Temporal lobe (tissue), 4 donors: ENCODE measurements at places on chromosomes 6 and 20. TPM values are rescaled to one million over a fixed set of nuclear protein-coding genes. Genes with fewer than 3 reads are reported as not detected.

Gene KCNS1
- 1.7 TPM for total RNA-seq

Gene SPDEF
- not detected for total RNA-seq

Gene TNNC2
- total RNA-seq, result 0.25 TPM

Gene CRISP3
- total RNA-seq, result not detected

Gene NRSN1
- total RNA-seq, result 28.8 TPM

Gene SCRT2
- 4.7 TPM for total RNA-seq

Gene WFDC10B
- total RNA-seq, result not detected

Gene CDSN
- not detected for total RNA-seq

Gene ME1
- 5.7 TPM for total RNA-seq

Gene SYCP2L
- 7.1 TPM for total RNA-seq

Gene EYA4
- total RNA-seq, result 0.25 TPM

Gene USP49
- total RNA-seq, result 14.5 TPM

Gene MDFI
- total RNA-seq, result 8.4 TPM

Gene RAB44
- total RNA-seq, result under 0.01 TPM

Gene EIF2S2
- total RNA-seq, result 40.6 TPM

Gene REV3L
- total RNA-seq, result 93.9 TPM

Gene TTK
- total RNA-seq, result 4.4 TPM

Gene RNF146
- 80.4 TPM for total RNA-seq

Gene SLC32A1
- 5.9 TPM for total RNA-seq

Gene PI16
- total RNA-seq, result 0.25 TPM

Gene TUBB2B
- total RNA-seq, result 2,668 TPM

Gene SLC22A16
- 0.49 TPM for total RNA-seq

Gene PNPLA1
- total RNA-seq, result 0.25 TPM

Gene HLA-DMB
- total RNA-seq, result 0.49 TPM

Gene ARMH2
- total RNA-seq, result not detected

Gene ABHD16B
- not detected for total RNA-seq

Gene CD83
- 17.5 TPM for total RNA-seq

Gene PACRG
- total RNA-seq, result 5.4 TPM

Gene FGD2
- total RNA-seq, result 2.2 TPM

Gene SLC4A11
- total RNA-seq, result under 0.01 TPM

Gene CAP2
- 32.0 TPM for total RNA-seq

Gene PRDM13
- not detected for total RNA-seq

Gene UNC5CL
- 0.25 TPM for total RNA-seq

Gene HTR1B
- 2.2 TPM for total RNA-seq

Gene TMEM200A
- total RNA-seq, result 16.5 TPM

Gene UBE2V1
- 38.4 TPM for total RNA-seq

Gene HLA-DQB2
- not detected for total RNA-seq

Gene ARFGEF2
- 20.7 TPM for total RNA-seq

Gene LTB
- total RNA-seq, result not detected

Gene GDAP1L1
- total RNA-seq, result 98.6 TPM

Gene TPX2
- 6.6 TPM for total RNA-seq

Gene NNAT
- total RNA-seq, result 345 TPM

Gene RSPO3
- 34.4 TPM for total RNA-seq

Gene DSP
- 9.3 TPM for total RNA-seq

Gene SMIM28
- total RNA-seq, result not detected

Gene NFATC2
- total RNA-seq, result 0.49 TPM

Gene LY6G6D
- 0.74 TPM for total RNA-seq

Gene GGTLC1
- total RNA-seq, result not detected

Gene HS3ST5
- total RNA-seq, result 17.2 TPM
